ENCODE measurements at places on chromosomes 11 and 22. TPM values are rescaled to one million over a fixed set of nuclear protein-coding genes. Genes with fewer than 3 reads are reported as not detected.

- H3K4me1 ChIP-seq, result no peaks in the 10 kb centered on the region
- H3K27me3 ChIP-seq, result no peaks in the 10 kb centered on the region
- H3K36me3 ChIP-seq, result no peaks in the 10 kb centered on the region
- H3K27ac ChIP-seq, result no peak overlapping the region
Observed at GRCh38 chr11:35723913-35724312, 61.3 kb downstream of the TRIM44 start.

Gene PAMR1
- total RNA-seq, result 64.4 TPM

Gene PRDM11
- total RNA-seq, result 7.1 TPM

DNA sequence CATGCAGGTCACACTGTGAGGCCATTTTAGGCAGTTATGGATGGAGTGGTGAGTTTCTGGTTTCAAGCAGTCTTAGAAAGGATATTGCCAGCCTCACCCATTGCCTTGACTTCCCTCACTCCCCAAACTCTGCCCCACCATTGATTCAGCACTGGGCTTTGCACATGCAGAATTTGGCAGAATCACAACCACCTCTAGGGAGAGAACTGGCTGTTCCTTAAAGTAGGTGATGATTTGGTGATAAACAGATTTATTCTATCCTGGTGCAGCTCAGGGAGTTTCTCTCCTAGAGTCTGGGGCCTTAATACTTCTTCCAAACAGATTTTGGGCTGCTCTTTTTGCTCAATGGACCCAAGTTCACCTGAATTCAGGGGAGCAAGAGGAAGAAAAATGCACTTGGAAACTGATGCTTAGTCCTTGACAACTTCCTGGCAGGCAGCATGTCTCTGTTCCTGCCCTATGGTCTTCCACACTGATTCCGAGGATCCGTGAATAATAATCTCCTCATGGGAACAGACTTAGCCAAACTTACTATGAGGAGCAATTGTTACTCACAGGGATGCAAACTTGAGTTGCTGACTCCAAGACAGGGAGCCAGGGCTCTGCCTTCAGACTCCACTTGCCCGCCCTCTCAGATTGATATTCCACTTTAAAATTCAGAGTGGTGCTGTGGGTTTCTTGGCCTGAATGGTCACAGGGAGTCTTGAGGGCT is 129.7 kb upstream of the PARVA start:
- no peaks in the 10 kb centered on the region for H3K36me3 ChIP-seq
- DNase-seq, result no peak
- no peak overlapping the region for H3K27ac ChIP-seq

Gene USP2
- 35.3 TPM for total RNA-seq

DNA sequence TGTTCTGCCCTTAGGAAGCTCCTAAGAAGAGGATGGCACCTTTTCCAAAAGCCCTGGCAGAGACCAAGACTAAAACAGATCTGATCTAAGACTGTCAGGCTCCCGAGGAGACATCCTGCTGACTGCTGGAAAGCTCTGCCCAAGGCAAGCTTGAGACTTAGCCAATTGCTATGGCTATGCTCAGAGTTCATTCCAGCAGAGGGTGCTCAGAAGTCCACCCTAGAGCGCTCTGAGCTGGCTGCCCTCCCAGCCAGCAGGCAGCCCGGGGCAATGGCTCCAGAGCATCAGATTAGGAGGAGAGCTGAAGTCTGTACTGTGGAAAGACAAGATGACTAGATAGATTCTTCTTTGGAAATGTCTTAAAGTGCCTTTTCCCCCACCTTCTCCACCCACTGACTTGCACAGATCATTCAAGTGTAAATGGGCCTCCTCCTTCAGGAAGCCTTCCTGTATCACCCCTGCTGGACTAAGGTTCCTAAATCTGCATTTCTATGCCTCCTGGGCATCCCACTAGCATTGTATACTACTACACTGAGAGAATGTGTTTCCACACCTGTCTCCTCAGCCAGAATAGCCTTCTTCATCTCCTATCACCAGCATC is 23.4 kb downstream of the LRRC55 start:
- H3K36me3 ChIP-seq, result no peaks in the 10 kb centered on the region
- no peaks in the 10 kb centered on the region for H3K4me1 ChIP-seq
- DNase-seq, result no peak
- no peak overlapping the region for H3K27ac ChIP-seq
- no peaks in the 10 kb centered on the region for H3K27me3 ChIP-seq

Gene BTG4
- not detected for total RNA-seq

GRCh38 chr11:129546266-129546665 is 170.6 kb downstream of the BARX2 start:
- no peak for DNase-seq
- no peaks in the 10 kb centered on the region for H3K27me3 ChIP-seq
- no peaks in the 10 kb centered on the region for H3K36me3 ChIP-seq
- H3K4me1 ChIP-seq, result no peaks in the 10 kb centered on the region
- no peak overlapping the region for H3K27ac ChIP-seq

Gene OR8B12
- not detected for total RNA-seq

GRCh38 chr11:95608093-95608492 is 181.5 kb downstream of the FAM76B start:
- no peak overlapping the region for H3K4me3 ChIP-seq
- H3K36me3 ChIP-seq, result no peaks in the 10 kb centered on the region
- H3K27me3 ChIP-seq, result no peaks in the 10 kb centered on the region
- no peak overlapping the region for H3K27ac ChIP-seq
- DNase-seq, result no peak

Gene YAP1
- 137 TPM for total RNA-seq

DNA sequence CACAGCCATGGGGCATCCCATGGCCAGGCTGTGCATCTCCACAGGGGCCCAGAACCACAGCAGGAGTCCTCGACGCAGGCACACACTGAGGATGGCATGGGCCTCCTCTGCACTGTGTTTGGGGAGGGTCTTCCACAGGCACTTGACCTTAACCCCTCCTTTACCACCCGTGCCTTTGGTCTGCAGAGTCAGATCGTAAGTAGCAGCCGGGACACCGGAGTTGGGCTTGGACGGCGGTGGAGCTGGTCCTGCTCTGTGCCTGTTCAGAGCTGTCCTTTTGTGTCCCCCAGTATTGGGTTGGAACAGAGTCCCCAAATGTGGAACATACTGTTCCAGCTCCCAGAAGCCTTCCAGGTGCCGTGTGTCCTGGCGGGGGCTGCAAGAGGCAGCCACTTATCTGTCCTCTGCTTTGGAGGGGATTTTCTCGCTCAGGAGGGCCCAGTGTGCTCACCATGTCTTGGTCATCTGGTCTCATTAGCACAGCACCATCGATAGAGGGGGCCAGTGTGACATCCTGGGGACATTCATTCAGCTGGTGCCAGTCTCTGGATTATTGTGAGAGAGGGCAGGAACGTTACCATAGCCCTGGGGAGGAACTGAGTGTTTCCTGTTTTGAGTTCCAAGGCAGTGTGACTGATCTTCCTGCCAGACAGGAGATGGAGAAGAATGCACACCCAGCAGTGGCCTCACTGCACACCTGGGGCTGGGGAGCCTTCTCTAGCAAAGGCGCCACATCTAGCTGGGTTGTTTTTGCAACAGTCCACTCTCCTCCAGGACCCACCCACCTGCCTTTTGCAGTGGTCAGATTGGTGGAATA is 12.4 kb downstream of the CRELD2 start:
- no peak overlapping the region for H3K4me3 ChIP-seq
- peak overlapping the region; percentile 38 for H3K27ac ChIP-seq
- DNase-seq, result peak; percentile 93
- no peaks in the 10 kb centered on the region for H3K27me3 ChIP-seq
- peaks cover under 1% of the 10 kb centered on the region for H3K36me3 ChIP-seq

- DNase-seq, result no peak
- H3K27ac ChIP-seq, result peak overlapping the region; percentile 15
- H3K4me1 ChIP-seq, result no peaks in the 10 kb centered on the region
Observed at GRCh38 chr11:78420796-78421209, 3.2 kb upstream of the GAB2 start.

DNA sequence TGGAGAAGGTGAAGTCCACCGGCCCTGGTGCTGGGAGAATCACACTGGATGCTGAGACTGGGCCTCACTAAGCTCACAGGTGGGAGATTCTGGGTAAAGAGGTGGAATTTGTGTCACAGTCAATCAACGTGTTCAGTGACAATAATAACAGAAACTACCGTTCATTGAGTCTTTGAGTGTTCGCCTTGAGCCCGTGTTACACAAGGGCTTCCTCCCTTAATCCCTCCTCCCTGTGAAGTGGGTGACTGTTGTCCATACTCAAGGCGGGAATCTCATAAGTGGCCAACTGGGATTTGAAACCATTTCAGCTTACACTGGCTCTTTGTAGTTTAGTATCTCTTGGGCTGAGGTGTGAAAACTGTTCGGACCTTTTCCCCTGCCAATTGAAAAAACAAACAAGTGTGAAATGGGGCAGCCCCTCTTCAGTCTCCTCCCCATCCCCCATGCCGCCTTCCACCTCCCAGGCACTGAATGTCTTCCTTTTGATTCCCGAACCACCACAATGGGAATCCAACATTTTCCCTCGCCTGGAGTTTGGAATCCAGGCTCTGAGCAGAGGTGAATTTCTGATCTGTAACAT is 502.4 kb downstream of the MIAT start:
- no peak for DNase-seq
- H3K4me3 ChIP-seq, result no peak overlapping the region
- H3K4me1 ChIP-seq, result no peaks in the 10 kb centered on the region
- no peak overlapping the region for H3K27ac ChIP-seq

Gene RASSF10
- not detected for total RNA-seq

DNA sequence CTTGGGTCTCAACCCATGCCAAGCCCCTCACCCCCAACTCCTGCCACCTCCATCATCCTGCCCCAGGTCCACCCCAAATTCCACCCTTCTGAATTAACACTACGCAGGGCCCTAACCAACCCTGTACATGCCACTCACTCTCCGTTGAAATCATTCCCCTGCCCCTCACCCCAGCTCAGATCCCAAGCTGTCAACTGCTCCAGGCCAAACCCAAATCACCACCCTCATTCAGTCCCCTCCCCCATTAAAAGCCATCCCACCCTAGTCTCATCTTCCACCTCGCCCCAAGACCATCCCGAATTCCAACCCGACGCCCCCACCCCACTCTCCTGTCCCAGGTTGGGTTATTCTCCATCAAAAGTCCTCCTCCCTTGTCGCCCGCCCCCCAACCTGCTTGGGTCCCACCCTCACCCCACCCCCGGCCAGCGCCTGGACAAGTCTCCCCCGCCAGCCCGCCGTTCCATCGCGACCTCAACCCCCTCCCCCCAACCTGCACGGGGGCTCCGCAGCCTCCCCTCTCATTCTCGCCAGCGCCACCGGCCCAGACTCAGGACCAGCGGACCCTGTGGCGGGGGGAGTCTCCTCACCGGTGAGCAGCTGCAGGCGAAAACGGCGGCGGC is 466 bp downstream of the FAM168A start:
- H3K36me3 ChIP-seq, result no peaks in the 10 kb centered on the region
- H3K27me3 ChIP-seq, result no peaks in the 10 kb centered on the region
- H3K4me3 ChIP-seq, result peak overlapping the region; percentile 87
- peaks cover 23% of the 10 kb centered on the region for H3K4me1 ChIP-seq

Gene KDM2A
- total RNA-seq, result 76.7 TPM

GRCh38 chr11:127392575-127392974 is 392.0 kb upstream of the KIRREL3 start:
- no peaks in the 10 kb centered on the region for H3K4me1 ChIP-seq
- H3K27me3 ChIP-seq, result no peaks in the 10 kb centered on the region
- no peaks in the 10 kb centered on the region for H3K36me3 ChIP-seq
- H3K27ac ChIP-seq, result no peak overlapping the region
- no peak overlapping the region for H3K4me3 ChIP-seq
- DNase-seq, result no peak

DNA sequence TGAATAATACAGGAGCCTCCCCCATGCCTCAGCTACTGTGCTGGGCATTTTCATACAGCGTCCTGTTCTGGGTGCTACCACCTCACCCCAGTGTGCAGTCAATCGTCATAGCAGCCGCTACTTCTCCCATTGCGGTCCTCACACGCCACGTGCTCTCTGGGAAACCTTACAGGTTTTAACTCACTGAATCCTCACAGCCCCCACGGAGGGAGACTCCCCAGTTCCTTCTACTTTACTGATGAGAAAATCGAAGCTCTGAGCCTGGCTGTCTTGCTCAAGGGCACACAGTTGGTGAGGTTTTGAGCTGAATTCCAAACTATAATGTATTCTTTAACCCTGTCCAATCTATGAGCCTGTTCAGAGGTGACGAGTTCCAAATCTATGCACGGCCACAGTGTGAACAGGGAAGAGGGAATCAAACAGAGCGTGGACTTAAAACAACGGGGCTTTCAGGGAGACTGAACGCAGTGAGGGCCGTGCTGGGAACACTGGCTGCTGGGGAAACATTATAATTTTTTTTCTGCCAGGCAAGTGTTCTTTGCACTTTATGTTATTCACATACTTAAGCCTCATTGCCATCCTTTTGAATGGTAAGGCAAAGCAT is 421.5 kb downstream of the BRD1 start:
- no peaks in the 10 kb centered on the region for H3K4me1 ChIP-seq
- no peak overlapping the region for H3K4me3 ChIP-seq
- no peaks in the 10 kb centered on the region for H3K27me3 ChIP-seq
- no peak for DNase-seq
- no peaks in the 10 kb centered on the region for H3K36me3 ChIP-seq

Gene MPEG1
- 4.5 TPM for total RNA-seq

Gene MEI1
- total RNA-seq, result 1.1 TPM

DNA sequence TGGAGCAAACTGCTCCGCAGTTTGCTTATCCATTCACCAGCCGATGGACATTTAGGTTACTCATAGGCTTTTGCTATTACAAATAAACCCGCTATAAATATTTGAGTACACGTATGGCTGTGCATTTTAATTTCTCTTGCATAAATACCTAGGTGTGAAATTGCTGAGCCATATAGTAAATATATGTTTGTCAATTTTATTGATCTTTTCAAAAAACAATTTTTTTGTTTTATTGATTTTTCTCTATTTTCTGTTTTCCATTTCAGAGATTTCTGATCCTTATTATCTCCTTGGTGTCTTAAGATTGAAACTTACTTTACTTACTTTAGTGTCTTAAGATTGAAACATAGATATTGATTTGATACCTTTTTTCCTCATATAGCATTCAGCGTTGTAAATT is 4.5 kb downstream of the ZNF74 start:
- peaks cover 7% of the 10 kb centered on the region for H3K4me1 ChIP-seq
- H3K27ac ChIP-seq, result no peak overlapping the region
- no peak for DNase-seq
- no peaks in the 10 kb centered on the region for H3K27me3 ChIP-seq
- H3K4me3 ChIP-seq, result no peak overlapping the region

Data from Peyer's patch (tissue), 4 donors.